ENCODE measurements at places on chromosomes 4 and X.

- DNase-seq = no peak
Measured at GRCh38 chr4:77172336-77172735, 15.3 kb downstream of the CCNG2 start.

DNA sequence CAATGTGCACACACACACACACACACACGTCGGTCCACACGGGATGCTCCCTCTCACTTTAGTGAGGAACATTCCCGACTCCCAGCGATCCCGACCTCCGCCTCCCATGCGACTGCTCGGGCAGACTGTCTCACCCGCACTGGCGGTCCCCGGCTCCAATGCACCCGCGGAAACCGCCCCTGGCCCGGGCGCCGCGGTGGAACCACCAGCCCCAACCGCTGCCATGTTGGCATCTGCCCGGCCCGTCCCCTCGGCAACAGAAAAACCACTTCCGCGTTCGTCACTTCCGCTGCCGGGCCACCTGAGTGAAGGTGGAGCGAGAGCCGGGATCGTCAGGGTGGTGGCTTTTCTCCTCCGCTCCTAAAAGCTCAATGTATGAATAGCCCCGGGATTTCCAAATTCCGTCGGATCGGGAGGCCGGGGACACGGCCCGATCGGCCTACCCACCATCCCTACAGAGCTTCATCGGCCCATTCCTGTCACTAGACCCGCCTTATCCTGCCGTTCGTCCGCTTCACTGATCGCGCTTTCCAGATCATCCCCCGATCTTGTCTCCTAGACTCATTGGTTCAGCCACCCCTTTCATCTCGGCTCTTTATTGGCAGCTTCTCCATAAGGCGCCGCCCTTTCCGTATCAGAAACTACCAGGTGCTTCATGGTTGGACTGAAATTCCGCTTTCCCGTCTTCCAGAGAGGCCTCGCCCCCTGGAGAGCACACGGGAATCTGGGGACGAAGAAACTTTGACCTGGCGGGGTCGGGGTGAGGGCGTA lies at the start of gene SLC35A2:
TSS of gene SLC35A2 (minus strand) at position 235 of the 771 bp plus-strand sequence. CDS start at position 225, 10 bp downstream.
- no peak for DNase-seq

- no peak for DNase-seq
Measured at GRCh38 chr4:94076498-94076897, 131.2 kb upstream of the SMARCAD1 start.

GRCh38 chr4:39970671-39971640 lies 6.8 kb downstream of the PDS5A start:
- peak; percentile 63 for DNase-seq

DNA sequence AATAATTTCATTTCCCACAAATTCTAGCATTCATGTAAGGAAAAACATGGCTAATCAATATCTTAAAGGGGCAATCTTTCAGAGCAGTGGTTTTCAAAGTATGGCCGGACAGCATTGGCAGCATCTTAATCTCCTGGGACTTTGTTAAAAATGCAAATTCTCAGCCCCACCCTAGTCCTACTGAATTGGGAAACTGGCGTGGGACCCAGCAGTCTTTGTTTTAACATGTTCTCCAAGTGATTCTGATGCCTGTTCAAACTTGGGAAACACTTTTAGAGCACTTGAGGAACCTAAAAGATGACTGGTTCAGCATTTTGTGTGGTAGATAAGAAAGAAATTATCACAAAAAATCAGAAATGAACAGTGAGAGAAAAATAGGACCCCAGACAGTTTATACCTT lies 65.7 kb downstream of the ZFX start:
- no peak for DNase-seq

- no peak for DNase-seq
Measured at GRCh38 chrX:2507904-2508627, 7.3 kb upstream of the DHRSX start.

DNA sequence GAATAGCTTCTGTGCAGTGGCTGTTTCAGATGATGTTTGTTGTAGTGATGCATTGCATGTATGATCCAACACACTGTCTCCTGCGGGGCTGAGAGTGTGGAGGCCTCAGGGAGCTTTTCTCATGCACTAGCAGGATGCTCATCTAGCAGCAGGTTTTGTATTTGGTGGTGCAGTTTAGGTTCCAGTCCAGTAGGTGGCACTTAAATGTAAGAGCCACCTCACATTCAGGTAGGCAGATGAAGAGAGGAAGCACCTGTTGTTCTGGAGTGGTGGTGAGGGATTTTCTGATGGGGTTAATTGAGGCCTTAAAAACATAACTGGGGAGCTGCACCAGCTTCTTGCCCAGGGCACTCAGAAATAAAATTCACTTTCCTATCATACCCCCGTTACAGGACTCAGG lies 300.9 kb downstream of the SPIN4 start:
- DNase-seq = no peak

GRCh38 chr4:149973181-149973580 lies 105.1 kb upstream of the DCLK2 start:
- no peak for DNase-seq

Data from GM12864 (cell line).